G401 (cell line): ENCODE measurements at places on chromosomes 13 and 19.

DNA sequence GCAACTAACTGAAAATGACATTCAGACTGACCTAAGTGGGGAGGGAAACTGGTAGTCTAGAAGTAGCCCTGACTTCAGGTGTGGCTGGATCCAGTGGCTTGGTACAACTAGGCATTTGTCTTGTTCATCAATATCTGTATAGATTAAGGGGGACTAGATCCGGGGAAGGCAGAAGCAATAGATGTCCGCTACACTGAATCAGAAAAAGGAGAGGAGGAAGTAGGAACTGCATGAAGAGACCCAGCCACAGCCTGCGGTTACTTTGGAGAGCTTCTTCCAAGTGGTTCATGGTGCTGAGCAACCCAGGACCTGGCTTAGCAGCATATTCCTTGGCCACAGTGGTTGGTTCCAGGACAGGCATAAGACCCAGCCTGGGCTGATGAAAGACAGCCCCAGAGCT, 9.9 kb upstream of the PRODH2 start:
- no peak for DNase-seq

- no peak for DNase-seq
Measured at GRCh38 chr13:87678372-87678752, 7.2 kb downstream of the SLITRK5 start.

GRCh38 chr13:26515721-26516120, 41.8 kb upstream of the WASF3 start:
- DNase-seq, result no peak

GRCh38 chr19:19860756-19861390, 4.8 kb upstream of the ZNF253 start:
- no peak for DNase-seq

DNA sequence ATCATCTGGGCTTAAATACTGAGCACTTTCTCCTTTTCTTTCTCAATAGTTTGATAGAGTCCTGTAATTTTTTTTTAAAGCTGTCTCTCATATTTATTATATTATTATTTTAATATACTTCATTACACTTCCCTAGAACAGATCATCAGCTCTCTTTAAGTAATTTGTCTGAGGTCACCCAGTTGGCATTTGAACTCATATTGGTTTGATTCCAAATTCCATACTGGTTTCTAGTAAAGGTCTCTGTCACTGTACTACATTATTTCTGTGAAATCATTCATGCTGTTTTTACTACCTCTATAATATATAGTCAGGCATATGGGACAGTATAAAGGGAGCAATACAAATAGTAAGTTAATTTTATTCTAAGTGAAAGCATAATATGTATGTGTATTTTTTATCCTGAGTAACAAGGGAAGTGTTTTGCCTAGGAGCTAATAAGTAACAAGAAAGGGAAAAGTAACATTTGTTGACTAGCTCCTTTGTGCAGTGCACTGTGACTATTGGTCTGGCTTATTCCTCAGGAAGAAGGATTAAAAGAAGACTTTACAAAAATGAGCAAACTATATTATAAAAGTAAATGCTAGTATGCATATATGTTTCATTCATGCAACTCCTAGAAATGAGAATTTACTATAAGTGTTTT, 14.3 kb downstream of the LPAR6 start:
- no peak for DNase-seq

DNA sequence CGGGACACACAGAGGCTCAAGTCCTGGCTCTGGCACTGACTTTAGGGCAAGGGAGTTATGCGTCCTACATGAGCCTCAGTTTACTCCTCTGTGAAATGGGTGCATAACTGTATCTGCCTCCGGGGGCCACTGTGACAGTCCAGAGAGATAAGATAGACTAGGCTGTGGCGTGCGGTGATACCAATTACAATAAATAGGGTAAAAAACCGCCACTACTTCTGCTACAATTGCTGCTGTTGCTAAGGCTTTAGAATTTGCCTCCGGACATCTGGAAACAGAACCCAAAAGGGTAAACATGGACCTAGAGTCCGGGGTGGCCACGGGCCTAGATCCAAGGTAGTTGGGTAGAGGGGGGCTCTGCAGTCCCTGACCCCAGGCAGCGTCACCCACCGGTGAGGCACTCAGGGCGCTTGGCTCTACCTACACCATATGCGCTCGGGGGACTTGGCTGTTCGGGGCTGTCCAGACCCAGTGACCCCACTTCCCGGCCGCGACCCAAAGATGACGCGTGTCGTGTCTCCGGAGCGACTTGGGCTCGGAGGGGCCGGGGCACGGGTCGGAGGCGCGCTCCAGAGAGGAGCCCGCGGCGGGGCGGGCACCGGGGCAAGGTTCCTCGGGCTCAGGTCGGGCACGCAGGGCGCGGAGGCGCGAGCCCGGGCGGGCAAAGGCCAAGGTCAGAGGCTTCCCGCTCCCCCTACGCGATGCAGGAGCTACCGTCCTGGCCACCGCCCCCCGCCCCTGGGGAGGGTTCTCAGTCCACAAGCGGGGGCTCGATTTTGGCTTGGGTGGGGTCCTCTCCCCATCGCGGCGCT, 1.1 kb downstream of the INSR start:
- no peak for DNase-seq

DNA sequence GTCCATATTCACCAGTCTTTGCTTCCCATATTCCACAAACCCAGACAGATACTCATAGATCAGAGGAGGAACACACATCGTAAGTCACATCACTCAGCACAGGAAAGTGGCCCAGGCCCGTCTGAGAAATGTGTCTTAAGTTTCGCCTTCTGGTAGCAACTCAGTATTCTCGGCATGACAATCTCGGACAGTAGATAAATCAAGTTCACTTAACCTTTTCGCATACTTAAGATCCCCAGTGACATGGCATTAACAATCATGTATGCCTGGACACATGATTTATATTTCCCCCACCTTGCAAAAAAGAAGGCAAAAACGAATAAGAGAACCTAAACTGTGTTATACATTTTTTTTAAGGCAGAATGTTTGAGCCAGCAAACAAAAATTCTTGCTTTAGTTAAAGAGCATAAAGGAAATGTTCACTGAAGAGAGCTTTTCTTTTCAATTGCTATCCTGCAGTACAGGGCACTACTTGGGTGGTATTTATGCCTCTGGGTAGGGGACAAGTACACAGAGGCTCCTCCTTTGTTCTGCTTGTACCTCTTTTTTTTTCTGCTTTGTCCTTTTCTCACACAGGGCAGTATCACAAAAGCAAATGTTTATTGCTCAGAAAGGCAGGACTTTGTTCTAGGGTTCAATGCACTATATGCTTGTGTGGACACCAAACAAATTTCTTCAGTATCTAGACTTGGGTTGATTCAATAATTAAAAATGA, 360.6 kb downstream of the TDRD3 start:
- no peak for DNase-seq

- DNase-seq, result no peak
Measured at GRCh38 chr13:80477661-80478443, 136.9 kb upstream of the SPRY2 start.

GRCh38 chr19:8731428-8732169, 10.2 kb downstream of the OR2Z1 start:
- DNase-seq, result no peak

- no peak for DNase-seq
Measured at GRCh38 chr19:48113190-48113917, 2.7 kb upstream of the PLA2G4C start.

- DNase-seq, result peak; percentile 78
Measured at GRCh38 chr13:48251611-48252081, 18.6 kb downstream of the ITM2B start.

GRCh38 chr19:40995355-40995754, 4.3 kb downstream of the CYP2B6 start:
- DNase-seq, result no peak

GRCh38 chr13:38341149-38341692, 8.4 kb upstream of the UFM1 start:
- DNase-seq, result no peak

DNA sequence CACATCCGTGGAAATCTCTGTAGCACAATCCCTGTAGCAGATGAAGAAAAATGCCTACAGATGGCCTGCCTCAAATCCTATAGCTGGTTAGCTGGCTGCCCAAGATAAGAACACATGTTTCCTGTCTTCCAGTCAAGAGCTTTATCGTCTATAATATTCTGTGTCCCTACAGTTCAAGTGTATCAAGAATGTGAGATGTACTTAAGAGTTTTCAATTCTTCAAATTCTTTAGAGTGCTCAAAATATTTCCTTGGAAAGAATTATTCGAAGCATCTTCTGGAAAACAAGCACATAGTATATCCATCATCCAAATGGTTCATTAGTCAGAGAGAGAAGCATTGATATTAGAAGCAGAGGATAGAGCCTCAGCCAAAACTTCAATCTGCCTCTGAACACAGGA, 239.8 kb downstream of the COG6 start:
- DNase-seq, result no peak

GRCh38 chr19:13880059-13881043, 3.4 kb downstream of the NANOS3 start:
- peak; percentile 91 for DNase-seq

- DNase-seq, result no peak
Measured at GRCh38 chr19:9060564-9061340, 26.1 kb upstream of the OR1M1 start.

DNA sequence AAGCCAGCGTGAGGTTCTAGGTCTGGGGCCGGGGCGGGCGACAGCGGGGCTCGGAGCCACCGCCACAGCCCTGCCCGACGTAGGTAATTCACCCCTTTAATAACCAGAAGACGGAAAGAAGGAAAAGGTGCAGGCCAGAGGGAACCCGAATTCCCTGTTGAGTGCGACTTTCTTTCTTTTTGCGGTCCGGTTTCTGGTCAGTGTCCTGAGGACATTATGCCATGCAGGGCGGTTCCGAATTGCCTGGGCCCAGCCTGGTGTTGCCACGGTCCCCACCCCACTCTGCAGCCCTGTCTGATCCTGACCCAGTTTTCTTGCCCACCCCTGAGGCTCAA, 18.4 kb upstream of the TFDP1 start:
- DNase-seq, result no peak

GRCh38 chr13:110063490-110064421, 243.2 kb downstream of the COL4A1 start:
- no peak for DNase-seq

GRCh38 chr13:66208589-66208988, 1021.5 kb downstream of the PCDH9 start:
- no peak for DNase-seq

DNA sequence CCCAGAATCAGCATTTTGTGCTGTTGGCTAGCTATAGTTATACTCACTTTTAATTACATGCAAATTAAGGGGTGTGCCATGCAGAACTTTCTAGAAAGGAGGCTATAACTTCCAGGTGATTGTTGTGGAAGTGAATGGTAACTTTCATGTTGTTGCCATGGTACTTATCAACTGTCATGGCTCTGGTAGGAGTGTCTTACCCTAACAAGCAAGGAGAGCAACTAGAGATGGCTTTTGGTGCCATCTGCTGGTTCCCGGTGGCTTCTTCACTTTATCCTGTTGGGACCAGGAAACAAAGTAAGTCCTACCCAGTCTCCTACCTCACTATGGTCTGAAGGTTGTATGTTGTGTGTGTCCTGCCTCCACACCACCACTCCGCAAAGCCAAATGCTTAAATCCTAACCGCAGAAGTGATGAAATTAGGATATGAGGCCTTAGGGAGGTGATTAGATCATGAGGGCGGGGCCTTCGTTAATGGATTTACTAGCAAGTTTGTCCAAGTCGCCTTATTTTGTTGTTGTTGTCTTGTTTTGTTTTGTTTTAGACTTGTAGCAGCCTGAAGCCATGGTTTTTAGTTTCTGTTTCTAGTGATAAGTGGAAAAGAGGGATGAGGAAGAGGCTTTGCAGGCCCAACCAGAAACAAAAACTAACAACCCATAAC, 22.6 kb downstream of the FBXL12 start:
- peak; percentile 93 for DNase-seq

DNA sequence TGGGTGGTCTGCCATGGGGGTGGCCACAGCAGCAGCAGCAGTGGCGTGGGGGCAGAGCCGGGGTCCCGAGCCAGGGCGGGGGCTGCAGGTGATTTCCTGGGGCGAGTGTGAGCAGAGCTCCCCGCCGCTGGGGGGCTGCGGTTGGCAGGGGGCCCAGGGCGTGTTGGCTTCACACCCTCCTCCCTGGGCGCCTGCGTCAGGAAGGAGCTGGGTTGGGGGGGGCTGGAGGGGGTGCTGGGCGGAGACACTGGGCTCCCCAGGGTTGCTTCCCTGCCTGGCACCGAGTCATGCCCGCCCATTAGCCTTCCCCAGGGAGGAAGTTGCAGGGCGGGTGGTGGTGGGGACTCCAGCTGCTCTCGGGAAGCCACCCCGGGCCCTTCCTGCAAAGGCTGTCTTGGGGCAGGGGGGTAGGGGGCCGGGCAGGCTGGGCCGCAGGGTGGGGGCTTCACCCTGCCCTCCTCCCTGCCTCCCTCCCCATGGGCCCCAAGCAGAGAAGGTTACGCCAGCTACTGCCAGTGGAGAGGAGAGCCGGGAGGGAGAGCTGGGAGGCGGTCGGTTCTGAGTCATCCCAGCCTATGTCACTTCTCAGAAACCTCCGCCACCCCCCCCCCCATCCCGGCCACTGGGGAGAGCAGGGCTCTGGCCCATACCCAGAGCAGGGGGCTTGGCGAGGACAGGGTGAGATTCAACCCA, 4.6 kb downstream of the MIDN start:
- DNase-seq, result peak; percentile 75
